ENCODE measurements at places on chromosomes 7 and 10.

DNA sequence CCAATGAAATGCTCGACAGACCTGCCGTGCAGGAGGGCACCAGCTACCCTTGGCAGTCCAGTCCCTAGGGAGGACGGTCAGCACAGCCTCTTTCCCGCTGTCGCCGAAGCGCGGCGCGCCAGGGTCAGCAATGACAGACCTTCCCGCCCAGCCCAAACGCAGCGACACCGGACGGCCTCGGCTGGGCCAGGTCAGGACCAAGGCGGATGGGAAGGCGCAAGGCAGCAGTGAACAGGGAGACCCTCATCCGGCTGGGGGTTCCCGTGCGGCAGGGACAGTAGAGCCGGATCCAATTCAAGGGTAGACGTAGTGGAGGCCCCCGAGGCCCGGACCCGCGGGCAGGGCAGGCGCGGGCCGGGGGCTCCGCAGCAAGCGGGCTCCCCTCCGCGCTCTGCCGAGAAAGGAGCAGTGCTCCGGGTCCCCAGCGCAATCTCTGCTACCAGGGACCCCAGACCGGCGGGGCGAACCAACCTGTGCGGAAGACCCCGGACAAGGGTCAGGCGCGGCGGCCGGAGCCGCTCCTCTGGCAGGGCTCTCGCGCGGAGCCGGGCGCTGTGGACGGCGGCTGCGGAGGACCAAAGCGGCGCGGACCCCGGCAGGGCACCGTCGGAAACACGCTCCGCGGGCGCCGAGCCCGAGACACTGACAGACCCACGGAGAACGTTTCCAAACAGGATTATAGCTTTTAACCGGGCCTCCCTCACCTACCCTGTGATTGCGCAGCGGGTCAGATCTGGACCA lies at the start of gene SEC31B:
Gene SEC31B (minus strand): TSS at position 551 of the 741 bp plus-strand sequence. CDS start 2,909 bp downstream, outside the sequence.
- no peak for DNase-seq

- no peak for DNase-seq
Measured at GRCh38 chr7:141495057-141495456, 56.2 kb upstream of the AGK start.

DNA sequence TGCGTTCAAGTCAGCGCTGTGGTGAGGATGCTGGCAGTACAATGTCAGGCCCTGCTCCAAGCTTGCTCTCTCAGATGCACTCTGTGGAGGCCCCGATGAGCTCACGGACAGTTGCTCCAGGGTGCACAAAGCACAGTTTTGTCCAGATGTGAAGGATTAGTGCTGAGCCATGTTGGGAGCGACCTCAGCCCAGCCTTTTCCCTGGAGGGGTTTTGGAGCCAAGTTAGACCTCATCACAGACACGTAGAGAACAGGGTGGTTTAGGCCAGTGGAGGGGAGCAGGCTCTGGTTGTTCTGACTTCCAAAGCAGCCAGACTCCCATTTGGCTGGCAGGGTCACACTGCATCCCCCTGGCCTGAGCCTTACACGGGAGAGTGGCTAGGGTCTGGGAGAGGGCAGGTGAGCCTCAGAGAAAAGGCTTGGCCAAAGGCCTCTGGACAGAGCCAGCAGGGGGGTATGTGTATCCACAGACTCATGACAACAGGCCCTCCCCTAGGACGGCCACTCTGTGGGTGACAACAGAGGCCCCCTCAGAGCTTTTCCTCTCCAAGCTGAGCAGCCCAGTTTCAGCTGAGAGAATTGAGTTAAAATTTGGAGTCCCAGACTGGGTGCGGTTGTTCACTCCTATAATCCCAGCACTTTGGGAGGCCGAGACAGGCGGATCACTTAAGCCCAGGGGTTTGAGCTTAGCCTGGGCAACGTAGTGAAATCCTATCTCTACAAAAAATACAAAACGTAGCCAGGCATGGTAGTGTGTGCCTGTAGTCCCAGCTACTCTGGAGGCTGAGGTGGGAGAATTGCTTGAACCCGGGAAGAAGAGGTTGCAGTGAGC lies 4.7 kb downstream of the PLAC9 start:
- DNase-seq: no peak

- DNase-seq: no peak
Measured at GRCh38 chr10:14439451-14440259, 108.9 kb upstream of the FRMD4A start.

DNA sequence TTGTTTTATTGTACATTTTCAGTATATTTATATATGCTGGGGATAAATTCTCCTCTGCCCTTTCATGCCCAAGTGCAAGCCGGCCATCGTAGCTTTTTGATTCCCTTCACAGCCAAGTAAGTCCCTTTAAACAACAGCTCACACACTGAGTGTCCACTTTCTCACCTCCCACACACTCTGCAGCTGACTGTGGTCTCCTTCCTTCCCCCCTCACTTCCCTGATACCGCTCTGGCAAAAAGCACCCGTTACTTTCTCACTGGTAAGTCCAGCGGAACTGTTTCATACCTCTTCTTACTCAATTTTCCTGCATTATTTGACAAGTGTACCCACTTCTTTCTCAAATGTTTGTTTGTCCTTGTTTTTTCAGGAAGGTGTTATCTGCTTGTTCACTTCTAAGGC lies 35.2 kb downstream of the MGAM start:
- no peak for DNase-seq

DNA sequence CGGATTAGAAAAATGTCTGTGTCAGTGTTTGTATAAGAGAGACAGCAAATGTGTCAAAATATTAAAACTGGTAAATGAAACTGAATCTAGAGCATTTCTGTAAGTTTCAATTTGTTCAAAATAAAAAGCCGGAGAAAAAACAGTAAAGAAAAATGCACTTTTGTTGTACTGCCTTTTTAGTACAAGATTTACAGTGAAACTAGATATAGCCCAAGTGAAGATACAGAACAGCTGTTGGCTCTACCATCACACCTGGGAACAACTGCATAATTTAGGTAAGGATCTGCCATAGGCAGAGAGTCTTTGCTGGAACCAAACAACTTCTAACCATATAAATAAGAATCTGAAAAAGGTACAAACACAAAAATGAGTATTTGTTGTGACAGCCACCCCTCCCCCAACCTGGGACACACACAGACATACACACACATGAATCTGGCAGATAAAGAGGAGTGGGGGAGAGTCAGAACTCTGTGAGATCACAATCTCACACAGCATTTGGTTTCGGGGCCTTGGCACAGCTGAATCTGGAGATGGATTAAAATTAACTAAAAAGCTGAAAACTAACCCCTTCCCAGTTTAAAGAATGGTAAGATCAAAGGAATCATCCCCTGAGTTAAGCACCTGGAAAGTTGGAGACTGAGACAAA lies 54.8 kb downstream of the DPY19L1 start:
- DNase-seq: no peak

- DNase-seq: no peak
Measured at GRCh38 chr7:39317107-39317506, 249.1 kb upstream of the YAE1 start.

DNA sequence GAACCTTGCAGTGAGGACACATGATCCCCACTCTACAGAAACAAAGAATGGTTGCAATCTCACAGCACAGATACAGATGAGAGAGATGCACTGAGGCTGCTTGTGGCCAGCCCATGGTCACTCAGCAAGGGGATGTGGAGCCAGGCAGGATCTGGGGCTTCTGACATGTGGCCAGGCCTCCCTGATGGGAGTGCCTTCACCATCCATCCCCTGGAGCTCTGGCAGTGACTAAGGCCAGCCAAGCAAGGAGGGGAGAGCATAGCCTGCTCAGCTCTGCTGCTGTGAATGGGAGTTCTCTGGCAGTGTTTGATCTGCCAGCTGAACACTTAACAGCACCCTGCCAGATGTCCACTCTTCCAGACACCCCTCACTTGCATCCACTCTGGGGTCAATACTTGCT lies 19.8 kb downstream of the C10orf71 start:
- no peak for DNase-seq

GRCh38 chr10:129598413-129598812 lies 131.4 kb downstream of the MGMT start:
- DNase-seq: no peak
